ENCODE measurements at places on chromosomes 1 and 21.

GRCh38 chr1:232965912-232966217 lies 15.5 kb downstream of the NTPCR start:
- DNase-seq: no peak

DNA sequence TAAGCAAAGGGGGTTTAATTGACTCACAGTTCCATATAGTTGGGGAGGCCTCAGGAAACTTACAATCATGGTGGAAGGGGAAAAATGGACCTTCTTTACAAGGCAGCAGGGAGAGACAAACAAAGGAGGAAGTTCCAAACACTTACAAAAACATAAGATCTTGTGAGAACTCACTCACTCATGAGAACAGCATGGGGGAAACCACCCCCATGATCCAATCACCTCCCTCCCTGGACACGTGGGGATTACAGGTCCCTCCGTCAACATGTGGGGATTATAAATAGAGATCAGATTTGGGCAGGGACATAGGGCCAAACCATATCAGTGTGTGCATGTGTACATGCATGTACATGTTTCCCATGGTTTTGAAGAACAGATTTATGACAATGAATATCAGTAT lies 5.5 kb upstream of the SMG7 start:
- no peak for DNase-seq

DNA sequence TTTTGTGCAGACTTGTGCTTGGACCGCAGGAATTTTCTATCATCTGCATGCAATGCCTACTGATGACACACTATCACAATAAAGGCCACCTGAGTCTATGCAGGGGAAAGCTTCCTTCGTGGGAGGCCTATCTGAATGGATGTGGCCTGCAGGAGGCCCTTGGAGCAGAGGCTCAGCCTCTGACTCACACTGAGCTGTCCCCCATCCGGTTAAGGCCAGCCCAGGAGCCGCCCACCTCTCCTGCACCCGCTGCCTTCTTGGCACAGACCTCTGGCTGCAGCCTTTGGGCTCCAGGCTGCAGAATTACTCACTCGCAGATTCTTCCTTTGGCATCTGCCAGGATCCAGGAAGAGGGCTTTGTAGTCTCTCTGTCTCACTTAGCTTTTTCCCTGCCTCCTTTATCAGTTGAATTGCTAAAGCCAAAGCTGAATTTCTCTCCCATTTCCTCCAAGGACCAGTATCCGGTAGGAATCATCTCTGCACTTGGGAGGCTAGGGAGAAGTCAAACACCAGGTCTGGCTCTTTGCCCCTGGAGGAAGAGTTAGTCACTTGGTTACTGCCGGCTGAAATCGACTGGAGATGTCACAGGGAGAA lies 65.1 kb upstream of the JUN start:
- DNase-seq: no peak

DNA sequence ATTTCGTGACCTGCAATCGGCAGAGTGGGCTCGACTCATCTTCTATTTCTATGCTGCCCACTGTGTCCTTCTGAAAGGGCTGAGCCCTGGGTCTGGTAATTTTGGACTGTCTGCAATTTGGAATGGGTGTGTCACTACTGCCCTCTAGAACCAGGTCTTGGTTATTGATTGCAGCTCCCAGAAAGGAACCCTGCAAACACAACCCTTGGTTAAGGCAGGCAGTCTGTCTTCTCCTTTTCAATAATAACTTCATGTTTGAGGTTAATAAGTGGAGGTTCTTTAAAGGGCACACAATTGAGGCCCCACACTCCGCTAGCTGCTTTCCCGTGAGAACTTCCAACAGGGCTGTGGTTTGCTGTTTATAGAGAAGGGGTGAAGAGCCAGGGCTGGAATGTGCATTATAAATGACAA lies 79.9 kb upstream of the LYST start:
- no peak for DNase-seq

DNA sequence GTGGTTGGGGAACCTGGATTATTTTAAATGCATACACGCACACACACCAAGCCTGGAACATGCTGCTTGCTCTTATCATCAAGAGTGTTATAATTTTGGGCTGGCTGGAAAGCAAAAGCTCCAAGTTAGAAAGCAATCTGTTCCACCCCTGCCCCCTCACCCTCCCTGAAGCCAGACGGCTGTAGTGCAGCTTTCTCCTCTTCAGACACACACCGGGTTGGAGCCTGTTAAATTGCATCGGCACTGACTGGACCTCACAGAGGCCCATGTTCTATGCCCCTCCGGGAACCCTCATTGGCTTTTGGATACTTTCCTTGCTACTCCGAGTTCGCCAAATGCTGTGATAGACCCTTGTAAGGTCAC lies 90.6 kb upstream of the KCNJ15 start:
- no peak for DNase-seq

DNA sequence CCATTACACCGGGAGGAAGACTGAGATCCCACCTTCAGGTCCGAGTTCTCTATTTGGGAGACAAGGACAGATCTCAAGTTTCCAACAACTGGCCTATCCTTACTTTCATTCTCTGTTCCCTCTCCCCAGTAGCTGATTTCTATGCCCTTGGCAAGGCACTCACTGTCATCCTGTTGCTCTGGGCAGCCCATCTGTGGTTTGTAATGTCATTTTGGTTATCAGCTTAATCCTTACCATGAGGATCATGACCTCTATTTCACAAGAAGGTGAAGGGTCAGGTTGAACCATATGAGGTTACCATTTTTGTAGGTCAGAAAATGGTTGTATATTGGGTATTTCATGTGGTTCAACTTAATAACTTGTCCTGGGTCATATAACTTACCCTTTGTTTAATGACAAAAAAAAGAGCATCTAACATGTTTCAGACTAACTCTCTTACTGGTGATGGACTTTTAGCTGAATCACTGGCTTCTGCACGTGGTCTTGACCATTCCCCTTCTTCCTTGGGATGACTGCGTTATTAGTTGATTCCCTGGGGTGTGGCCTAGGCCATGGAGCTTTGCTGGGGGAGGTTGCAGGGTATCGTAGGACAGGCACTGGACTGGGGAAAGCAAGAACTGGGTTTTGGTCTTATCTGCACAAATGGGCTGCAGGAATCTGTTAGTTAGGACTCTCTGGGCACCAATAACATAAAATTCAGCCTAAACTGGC lies 120.2 kb downstream of the ACTL8 start:
- no peak for DNase-seq

DNA sequence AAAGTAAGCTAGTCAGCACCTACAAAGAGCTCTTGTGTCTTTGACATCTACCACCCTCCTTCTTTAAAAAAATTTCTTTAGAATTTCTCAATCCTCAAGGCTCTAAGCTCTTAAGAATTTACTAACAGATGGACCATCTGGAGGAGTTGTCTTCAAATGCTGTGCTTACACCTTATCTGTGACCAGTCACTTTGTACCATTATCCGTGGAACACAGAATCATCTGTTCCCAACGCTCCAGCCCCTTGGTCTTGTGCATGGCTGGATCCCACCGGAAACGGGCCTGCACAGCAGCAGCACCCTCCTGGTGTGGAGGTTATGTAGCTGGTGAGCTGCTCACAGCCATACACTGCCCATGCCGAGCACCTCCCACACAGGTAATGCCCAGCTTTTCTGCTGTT lies 89.0 kb downstream of the TBX19 start:
- no peak for DNase-seq

GRCh38 chr1:198771563-198772153 lies 132.8 kb downstream of the PTPRC start:
- no peak for DNase-seq
